ENCODE measurements at places on chromosomes 5 and 9.

DNA sequence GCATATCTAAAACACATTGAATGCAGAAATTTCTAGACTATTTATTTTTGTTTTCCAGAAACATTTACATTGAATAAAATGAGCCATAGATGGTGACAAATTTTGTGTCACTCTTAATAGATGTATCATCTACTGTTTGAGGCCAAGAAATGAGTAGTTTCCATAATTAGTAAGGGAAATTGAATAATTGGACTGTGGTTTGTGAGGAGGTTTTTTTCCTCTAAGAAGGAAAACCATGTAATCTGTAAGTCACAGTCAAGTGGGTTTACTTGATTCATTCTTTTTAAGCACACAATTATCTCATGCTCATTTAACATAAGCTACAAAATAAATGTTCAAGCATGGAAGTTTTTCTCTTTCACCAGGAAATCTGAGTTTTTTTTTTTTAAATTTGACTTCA lies 876.4 kb downstream of the NR2F1-AS1 start:
- DNase-seq: no peak

- no peak for DNase-seq
Measured at GRCh38 chr9:68822596-68823165, 117.6 kb downstream of the PIP5K1B start.

GRCh38 chr9:113613815-113614413 lies 150.4 kb downstream of the RGS3 start:
- DNase-seq: no peak

GRCh38 chr5:141701360-141702119 lies 19.5 kb upstream of the ARAP3 start:
- no peak for DNase-seq

DNA sequence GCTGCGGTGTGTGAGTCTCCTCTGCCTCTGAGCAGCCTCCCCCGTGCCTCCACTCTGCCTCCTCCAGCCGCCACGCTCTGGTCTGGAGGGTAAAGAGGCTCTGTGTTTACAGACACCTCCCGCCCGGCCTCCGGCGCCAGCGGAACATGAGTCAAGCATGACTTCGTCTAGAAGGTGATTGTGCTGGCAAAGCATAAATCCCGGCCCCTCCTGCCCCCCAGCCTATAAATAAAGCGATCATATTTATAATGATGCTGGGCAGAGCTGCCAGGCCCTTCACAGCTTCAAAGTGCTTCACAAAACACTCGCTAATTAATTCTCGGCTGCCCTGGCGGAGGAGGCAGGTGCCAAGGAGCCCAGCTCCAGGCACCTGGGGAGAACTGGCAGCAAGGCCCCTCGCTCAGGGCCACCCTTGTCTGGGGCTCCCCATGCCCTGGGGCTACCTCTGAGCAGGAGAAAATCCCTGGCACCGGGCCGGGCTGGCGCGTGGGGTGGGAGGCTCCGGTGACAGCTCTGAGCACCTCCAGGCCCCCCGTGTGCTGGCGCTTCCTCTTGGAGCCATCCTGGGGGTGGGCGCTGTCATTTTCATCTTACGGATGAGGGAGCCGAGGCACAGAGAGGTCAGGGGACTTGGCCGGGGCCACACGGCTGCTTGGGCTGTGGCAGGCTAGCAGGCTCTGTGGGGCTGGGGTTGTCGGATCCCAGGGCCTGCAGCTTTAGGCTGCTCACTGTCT lies 87.8 kb downstream of the RXRA start:
- peak; percentile 100 for DNase-seq

GRCh38 chr5:170327168-170327567 lies 29.6 kb upstream of the LCP2 start:
- no peak for DNase-seq

DNA sequence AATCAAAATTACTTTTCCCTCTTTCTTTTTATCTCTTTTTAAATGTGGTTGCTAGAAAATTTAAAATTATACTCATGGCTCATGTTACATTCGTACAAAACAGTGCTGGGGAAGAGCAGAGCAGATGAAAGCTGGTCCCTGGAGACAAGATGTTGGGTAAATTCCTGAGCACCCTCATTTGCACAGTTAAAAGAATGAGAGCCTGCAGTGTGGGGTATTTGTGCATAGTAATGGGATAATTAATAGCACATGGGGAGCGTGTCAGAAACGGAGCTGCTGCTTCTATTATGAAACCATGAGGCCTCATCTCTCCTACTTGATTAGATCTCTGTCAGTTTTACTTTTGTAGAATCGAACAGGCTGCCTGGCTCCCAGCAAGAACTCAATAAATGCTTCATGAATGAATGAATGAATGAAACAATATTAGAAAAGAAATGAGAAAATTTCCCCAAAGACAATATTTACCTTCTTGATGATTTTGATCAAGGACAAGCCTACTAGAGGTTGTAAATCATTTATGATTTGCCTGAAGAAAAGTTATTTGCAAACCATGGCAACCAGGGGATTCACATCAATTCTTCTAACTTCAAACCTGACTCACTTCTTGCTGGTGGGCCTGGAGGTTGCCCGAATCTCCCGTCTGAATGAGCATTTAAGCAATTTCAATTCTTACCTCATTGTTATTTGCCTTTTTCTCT lies 177.2 kb upstream of the TUT7 start:
- no peak for DNase-seq

All from osteoblast (primary cell).